ENCODE measurements at places on chromosomes 16 and 17.

- no peak for DNase-seq
These were observed 36.4 kb downstream of the CLEC16A start for GRCh38 chr16:10980813-10981212.

DNA sequence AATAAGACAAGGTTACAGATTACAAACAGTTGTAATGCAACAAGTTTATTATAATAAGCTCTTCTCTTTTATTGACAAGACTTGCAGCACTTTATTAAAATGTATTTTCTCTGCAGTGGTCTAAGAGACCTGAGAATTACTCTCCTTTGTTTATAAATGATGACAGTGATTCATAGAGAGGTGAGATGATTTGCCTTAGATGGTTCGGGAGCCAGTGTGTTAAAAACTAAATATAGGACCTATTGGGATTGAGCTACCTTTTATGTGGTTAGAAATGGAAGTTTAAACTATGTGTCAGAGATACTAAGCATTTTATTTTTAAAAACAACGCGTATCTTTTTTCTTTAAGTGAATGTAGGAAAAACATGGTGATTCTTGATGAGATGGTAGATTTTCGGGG, 2.9 kb upstream of the KRTAP3-3 start:
- peak; percentile 79 for DNase-seq

- peak; percentile 74 for DNase-seq
These were observed 7.5 kb upstream of the KCNG4 start for GRCh38 chr16:84247331-84247730.

DNA sequence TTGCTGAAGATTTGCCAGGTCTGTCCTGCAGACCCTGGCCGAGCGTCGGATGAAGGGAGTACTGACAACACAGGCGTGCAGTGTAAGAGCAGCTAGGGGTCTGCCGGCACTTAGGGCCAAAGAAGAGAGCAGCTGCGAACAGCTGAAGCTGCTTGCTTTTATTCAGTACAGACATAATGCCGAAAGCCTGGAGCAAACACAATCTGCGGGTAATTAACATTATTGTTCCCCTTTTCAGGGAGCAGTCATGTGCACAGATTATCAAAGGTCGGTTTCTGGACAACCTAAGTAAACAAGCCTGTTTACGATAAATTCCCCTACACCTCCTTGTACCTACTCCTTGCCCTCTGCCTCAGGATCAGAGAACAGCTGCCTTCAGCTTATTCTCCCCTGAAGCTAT, 12.0 kb upstream of the KRT23 start:
- no peak for DNase-seq

DNA sequence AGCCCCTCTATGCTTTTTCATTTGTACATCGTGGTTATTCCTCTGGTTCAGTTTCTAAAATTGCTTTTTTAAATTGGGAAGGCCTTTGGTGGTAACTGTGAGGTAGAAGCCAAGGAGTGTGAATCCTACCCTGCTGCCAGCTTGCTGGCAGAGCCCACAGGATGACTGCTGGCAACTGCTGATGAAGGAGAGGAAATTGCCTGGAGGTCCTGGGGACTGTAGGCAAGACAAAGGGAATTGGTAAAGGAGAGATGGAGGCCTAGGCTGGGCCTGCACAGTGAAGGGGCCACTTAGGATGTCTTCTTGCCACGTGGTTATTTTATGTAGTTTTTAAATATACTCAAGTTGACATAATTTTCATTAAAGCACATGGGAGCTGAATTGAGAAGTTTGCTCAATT, 15.8 kb downstream of the C17orf58 start:
- peak; percentile 18 for DNase-seq

DNA sequence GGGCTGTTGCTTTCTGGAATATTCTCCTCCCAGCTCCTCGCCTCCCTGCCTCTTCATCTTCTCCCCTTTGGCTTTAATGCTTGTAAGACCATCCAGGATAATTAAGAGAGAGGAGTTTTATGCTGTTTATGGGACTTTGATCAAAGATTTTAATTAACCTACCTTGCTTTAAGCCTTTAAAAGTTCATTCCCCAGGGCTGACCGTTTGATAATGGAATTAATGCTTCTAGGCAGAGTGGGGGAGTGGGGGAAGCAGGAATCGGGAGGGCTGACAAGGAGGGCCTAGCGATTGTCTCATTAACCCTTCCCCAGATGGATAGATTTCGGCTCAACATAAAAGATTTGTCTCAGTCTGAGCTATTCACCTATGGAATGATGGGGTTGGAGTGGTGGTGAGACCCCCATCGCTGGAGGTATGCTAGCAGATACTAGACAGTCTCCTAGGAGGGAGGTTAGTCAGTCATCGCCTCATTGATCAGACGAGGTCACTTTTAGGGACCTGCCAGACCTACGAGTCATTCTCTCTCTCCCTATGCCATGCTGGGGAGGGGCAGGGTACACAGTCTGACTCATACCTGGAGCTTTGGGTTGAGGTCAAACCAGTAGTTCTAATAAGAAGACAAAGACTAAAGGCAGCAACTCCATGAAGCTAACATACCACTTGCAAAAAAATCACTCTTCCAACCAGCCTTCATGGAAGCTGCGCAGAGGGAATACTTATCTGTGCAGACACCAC, 236.6 kb upstream of the NLRP1 start:
- DNase-seq = peak; percentile 69

- DNase-seq = peak; percentile 11
These were observed 25.1 kb downstream of the ABR start for GRCh38 chr17:1154704-1155103.

- peak; percentile 50 for DNase-seq
These were observed 15.8 kb downstream of the TMC6 start for GRCh38 chr17:78112518-78113471.

GRCh38 chr17:14745541-14745940, 444.7 kb downstream of the HS3ST3B1 start:
- no peak for DNase-seq

DNA sequence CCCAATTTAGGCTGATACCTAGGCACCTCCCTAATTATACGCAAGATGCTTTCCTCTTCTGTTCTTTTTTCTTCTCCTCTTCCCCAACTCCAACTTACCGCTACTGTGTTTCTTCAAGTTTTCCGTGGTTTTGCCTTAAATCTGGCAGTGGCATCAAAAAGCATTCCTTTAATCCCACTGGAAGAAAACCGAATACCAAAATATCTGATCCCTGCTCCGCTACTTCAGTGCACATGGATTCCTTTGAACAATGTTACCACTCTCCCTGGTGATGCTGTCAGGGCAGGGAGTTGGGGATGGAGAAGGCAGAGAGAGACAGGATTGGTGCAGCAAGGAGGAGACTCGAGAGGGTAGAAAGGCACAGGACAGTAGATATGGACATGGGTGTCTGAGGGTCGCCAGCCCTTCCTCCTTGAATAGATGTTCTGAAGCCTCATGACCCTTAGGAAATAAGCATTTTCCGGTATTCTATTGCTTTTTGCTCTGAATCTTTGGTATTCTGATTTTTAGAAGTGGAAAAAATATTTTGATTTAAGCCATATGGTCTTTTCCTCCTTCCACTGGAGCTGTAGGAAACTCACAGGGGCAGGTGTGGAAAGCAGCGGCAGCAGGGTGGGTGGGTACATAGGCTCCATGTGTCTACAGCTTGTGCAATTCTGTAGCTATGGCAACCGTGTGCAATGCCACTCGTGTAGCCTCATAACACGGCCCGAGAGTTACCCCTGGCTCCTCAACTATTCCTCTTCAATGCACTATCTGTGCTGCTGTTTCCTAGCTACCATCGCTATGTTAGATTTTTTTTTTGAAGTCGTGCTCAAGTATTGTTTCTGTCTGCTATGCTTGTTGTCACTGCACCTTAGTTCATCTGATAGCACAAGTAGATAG, 32.3 kb upstream of the TANC2 start:
- DNase-seq = no peak

- peak; percentile 94 for DNase-seq
These were observed 6.8 kb downstream of the MPG start for GRCh38 chr16:84718-85406.

GRCh38 chr17:77798031-77798430, 160.5 kb upstream of the TNRC6C start:
- DNase-seq = no peak

DNA sequence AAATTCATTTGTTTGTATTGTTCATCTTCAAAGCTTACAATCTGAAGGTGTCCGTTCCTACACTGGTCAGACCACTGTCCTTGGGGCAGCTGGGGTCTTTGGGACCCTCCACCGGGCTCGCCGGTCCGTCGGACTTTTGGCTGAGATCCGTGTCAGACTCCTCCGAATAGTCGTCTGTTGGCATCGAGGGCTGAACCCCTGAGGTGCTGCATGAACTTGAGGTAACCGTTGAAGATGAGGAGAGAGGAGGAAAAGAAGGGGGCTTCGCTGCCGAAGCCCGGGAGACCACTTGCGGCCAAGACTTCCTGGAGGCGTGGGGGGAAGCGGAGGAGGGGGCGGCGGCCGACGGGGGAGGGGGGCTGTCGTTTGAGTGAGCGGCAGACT, 260.8 kb downstream of the ZFHX3 start:
- no peak for DNase-seq

GRCh38 chr16:4204521-4204920, 37.4 kb downstream of the SRL start:
- DNase-seq = no peak

- no peak for DNase-seq
These were observed 47.7 kb downstream of the SMURF2 start for GRCh38 chr17:64614266-64615027.

- no peak for DNase-seq
These were observed 105.5 kb downstream of the PRKCA start for GRCh38 chr17:66407864-66408263.

- no peak for DNase-seq
These were observed 31.2 kb downstream of the MNT start for GRCh38 chr17:2369551-2370210.

- no peak for DNase-seq
These were observed 78.6 kb downstream of the RBFOX3 start for GRCh38 chr17:79532107-79532790.

DNA sequence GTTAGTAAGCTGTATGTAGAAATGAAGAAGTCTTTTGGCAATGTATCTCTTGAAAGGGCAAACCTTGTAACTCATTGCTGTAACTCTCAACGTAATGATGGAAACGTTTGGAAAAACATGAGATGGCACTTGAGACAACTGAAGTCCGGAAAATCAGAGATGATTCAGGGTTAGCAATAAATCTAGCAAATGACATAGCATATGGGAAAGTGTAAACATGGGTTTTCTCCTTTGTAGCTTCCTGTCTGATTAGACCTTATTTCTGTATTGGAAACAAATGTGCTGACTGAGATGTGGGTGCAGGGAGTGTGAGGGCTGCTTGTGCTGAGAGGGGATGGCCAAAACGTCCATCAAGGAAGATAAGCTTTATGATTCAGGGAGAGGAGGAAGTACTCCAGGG, 110.7 kb upstream of the FAM20A start:
- DNase-seq = no peak

GRCh38 chr17:41683441-41684007, 5.2 kb upstream of the EIF1 start:
- no peak for DNase-seq

GRCh38 chr17:42509841-42510240, 26.2 kb upstream of the NAGLU start:
- DNase-seq = no peak

GRCh38 chr17:82943751-82944150, 103.9 kb upstream of the ZNF750 start:
- no peak for DNase-seq

GRCh38 chr17:50719144-50719923, at the start of gene LUC7L3:
TSS of gene LUC7L3 (plus strand) at chr17:50719603. CDS start at chr17:50719733, 130 bp downstream.
- peak; percentile 91 for DNase-seq

DNA sequence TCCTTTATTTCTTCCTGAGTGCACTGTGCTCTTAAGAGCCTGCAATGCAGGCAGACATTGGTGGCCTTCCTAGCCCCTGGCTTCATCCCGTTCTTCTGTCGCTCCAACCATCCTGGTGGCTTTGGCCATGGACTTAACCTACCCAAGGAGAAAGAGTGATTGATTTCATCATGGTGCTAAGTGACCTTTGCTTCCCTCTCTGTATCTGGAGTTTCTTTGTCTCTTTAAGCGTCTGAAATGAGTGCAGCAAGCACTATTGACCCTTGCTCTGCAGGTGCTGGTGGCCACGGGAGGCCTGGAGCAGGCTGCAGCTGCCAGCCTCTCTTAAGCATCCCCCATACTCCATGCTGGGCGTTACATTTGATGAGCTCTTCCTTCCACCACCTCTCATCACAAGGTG, 60.5 kb downstream of the RAP1GAP2 start:
- DNase-seq = no peak

- no peak for DNase-seq
These were observed 17.1 kb downstream of the SPNS3 start for GRCh38 chr17:4450710-4451316.

DNA sequence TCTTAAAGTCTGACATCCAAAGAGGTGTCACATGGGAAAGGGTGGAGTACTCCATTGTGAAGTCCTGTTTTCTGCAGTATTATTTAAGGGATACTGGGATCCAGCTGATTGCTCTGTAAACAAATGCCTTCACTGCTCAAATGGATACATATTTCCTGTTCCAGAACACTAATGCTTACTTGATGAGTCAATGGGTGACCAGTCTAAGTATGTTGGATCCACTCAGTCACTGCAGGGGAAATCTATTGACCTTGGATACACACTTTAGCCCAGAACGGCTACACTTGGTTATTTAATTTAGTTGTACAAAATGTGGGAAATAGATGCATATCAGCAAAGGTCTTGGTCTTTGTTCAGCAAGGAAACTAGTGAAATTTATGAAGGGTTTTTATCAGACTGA, 261.4 kb downstream of the MAP2K4 start:
- peak; percentile 88 for DNase-seq

DNA sequence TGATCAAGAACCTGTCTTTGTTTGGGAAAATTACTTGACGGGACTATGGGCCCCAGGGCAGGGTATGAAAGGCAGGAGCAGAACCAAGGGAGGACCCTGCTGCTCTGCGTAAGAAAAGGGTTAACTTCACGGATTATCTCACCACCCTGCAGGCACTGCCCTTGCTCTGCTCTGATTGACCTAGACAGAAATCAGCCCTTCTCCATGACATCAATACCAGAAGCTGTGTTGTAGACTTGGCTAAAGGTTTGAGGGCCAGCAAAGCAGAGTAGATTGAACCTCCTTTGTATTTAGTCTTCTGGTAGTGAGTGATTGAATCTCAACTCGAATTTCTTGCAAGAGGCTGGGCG, 52.9 kb upstream of the ETV4 start:
- no peak for DNase-seq

DNA sequence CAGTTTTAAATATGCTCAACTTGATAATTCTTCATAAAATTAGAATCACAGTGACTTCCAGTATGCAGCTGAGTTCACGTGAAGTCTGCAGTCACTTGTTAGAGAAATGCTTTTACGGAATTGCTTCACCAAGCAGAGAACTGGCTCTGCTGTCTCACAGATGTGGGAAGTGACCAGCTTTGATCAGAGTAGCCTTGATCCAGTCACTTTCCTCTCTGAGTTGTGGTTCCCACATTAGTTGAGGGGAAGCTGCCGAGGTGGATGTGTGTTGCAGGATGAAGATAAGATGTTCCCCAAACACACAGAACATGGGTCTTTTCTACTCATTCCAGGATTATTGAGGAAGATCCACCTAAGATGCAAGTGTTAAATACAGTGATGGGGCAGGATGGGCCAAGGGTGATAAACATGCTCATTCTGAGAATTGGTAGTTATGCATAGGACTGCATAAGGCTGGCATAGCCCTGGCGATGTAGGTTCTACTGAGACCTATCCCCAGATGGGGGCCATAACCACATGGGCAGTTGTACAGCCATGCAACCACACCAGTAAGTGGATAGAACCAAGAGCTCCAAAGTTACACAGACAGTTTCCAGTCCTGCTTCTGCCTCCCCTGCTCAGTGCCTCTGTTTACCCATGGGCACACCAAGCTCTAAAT, 168.9 kb upstream of the MAF start:
- DNase-seq = no peak

- peak; percentile 35 for DNase-seq
These were observed 178.3 kb downstream of the MRTFB start for GRCh38 chr16:14249291-14250032.

- no peak for DNase-seq
These were observed 31.1 kb upstream of the SLC47A1 start for GRCh38 chr17:19502517-19502916.

Data from M059J (cell line).